ENCODE measurements at places on chromosomes 11 and 22.

DNA sequence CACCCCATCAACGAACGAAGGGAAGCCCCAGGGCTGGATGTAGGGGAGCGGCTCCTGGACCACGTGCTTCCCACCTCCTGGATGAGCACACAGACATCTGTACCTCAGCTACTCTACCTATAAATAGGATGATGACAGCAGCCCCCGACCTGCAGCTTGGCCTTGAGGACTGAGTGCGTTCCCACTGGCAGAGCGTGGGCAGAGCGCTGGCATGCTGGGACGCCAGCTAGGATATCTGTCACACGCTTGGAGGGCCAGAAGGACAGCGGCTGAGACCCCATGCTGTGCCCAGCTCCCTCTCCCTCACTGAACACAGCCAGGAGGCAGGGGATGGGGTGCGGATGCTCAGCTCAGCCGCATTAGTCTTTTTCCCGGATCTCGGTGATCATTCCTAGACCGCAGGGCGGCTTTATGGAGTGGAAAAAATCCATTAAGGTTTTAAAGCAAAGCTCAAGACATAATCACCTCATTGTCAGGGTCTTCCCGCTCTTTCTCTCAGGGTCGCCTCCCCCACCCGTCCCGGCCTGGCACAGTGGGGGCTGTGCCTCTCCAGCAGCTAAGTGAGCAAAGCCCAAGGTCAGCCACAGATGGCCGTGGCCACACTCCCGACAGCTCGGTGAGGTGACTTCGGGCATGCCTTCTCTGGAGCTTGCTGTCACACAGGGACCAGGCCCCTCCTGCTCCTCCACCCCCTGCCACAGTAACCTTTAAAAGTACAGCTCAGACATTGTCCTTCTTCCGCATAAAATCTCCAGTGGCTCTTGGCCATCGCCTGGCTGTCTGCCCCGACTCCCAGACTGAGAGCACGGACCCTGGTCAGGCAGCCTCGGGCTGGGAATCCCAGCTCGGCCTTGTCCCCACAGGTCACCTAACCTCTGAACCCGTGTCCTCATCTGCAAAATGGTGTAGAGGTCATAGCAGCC, 69.6 kb upstream of the SHISAL1 start:
- no peak for DNase-seq

- no peak for DNase-seq
Observed at GRCh38 chr11:217704-218103, 10.2 kb downstream of the RIC8A start.

GRCh38 chr11:288478-289397, at the start of gene PGGHG:
Gene PGGHG, plus strand, starts transcription at chr11:289126. Its CDS starts 691 bp downstream, at chr11:289817.
- no peak for DNase-seq

DNA sequence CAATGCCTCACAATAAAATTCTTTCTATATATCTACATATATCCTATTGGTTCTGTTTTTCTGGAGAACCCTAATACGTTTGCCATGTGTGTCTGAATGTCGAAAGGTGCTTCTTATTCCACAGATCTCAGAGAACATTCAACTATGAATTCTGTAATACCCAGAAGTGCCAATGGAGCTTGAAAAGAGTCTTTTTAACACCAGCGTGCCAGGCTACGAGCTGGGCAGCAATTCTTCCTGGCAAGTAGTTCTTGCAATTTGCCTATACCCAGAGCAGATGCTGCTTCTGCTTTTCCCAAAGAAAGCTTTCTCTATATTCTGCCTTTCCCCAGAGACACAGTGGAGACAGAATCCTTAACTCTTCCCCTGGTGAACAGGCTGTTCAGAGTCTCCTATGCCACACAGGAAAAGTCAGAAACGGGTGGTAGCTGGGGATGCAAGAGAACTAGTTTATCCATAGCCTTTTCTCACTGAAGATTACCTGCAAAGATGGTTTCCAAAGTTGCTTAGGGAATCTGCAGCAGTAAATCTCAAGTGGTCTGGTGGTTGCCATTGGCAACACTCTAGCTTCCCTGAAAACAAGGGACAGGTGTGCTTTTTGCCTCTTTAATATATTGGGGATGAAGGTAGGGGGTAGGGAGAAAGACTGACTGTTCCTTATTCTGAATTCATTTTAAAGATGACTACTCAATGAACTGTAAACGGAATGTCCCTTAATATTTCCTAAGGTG, 16.8 kb upstream of the PAFAH1B2 start:
- DNase-seq = no peak

GRCh38 chr11:70402685-70403084, 4.4 kb downstream of the CTTN start:
- DNase-seq = no peak

- no peak for DNase-seq
Observed at GRCh38 chr22:37870273-37870672, 21.1 kb downstream of the EIF3L start.

DNA sequence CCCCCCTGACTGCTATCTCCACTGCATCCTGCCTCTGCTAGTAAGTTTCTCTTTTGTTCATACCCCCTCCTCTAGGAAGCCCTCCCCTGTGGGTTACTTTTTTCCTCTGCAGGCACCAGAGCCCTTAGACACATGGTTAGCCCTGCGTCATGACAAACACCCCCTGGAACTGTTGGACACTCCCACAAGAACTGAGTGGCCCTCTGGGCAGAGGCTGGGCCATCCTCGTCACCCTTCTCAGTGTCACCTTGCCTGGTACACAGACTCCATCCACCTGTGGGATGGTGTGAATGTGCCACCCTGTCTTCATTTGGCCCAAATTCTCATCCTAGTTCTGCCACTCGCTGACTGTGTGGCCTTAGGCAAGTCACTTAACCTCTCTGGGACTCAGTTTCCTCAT, 4.1 kb upstream of the RAB3IL1 start:
- DNase-seq = no peak

- DNase-seq = no peak
Observed at GRCh38 chr11:31943056-31943780, 132.1 kb upstream of the PAX6 start.

- DNase-seq = no peak
Observed at GRCh38 chr11:7564803-7565202, 51.0 kb downstream of the PPFIBP2 start.

GRCh38 chr22:46007848-46008261, 30.9 kb upstream of the WNT7B start:
- no peak for DNase-seq

DNA sequence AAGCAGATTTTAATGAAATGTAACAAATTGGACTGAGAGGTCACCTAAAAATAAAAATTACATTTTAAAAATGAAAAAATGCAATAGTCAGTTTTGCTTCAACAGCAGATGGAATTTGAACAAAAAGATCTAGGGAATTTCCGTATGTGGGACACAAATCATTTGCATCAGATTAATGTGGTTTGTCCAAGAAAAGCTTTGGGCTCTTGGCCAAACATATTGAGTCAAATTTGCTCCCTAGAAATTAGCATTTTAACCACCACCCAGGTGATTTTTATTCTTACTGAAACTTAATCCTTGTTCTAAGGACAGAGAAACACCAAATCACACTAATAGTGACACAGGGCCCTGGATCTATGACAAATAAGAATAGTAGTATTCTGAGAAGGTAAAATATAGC, 1477.8 kb downstream of the FAM181B start:
- no peak for DNase-seq

All from HCT116 (cell line).